Right atrium auricular region (tissue), 2 donors: ENCODE measurements at places on chromosomes 3 and 15.

- no peak for DNase-seq
These were observed 90.1 kb downstream of the FBN1 start for GRCh38 chr15:48555241-48555881.

DNA sequence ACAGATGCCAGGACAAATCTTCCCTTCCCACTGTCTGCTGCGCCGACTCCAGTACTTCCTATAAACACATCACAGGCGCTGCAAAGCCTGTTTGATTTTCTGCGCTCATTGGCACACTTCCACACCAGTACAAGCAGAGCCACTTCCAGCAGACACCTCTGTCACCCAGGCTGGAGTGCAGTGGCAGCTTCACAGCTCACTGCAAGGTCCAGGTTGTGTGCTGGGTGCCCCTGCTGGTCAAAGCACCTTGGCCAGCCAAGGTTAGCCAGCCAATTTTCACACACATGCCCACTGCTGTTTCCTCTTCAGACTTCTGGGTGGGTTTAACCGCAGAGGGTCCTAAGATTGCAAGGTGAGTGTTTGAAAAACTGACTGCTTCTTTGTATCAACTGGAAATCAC lies 4.9 kb downstream of the CHDH start:
- DNase-seq, result no peak

DNA sequence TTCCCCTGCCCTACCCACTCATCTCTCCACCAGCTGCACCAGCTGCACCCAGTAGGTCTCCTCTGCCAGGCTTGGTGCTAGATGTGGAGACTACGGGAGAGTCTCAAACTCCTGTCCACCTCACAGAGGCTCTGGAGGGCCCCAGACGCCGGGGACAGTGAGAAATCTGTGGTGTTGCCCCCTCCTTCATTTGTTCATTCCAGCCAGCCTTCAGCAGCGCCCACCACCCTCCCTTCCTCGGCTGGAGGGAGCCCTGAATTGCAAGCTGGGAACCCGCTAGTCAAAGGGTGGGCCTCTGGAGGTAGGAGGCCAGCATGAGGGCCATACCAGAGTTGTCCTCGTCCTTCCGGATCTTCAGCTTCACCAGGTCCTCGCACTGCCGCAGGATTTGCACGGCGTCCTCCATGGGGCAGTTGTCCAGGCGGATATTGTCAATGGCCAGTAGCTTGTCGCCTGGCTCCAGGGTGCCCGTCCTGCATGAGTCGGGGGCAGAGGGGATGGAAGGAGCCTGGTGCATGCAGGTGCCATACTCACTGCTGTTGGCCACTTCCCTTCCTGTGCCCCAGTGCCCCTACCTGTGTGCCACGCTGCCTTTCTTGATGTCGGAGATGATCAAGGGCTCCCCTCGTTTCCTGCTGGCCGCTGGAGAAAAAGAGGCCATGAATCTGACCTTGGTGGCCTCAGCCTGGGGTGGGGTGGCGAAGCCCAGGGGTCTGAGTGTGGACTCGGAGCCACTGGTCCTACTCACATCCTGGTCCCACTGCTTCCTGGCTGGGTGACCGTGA lies 29.1 kb downstream of the GRIP2 start:
- no peak for DNase-seq

GRCh38 chr15:58469432-58470353 lies 37.9 kb downstream of the LIPC start:
- peak; percentile 78 for DNase-seq
